ENCODE measurements at places on chromosomes 2 and 18.

- no peak for DNase-seq
Measured at GRCh38 chr18:58887613-58887963, 22.9 kb downstream of the ZNF532 start.

- no peak for DNase-seq
Measured at GRCh38 chr2:168454737-168455644, 1.1 kb upstream of the CERS6 start.

DNA sequence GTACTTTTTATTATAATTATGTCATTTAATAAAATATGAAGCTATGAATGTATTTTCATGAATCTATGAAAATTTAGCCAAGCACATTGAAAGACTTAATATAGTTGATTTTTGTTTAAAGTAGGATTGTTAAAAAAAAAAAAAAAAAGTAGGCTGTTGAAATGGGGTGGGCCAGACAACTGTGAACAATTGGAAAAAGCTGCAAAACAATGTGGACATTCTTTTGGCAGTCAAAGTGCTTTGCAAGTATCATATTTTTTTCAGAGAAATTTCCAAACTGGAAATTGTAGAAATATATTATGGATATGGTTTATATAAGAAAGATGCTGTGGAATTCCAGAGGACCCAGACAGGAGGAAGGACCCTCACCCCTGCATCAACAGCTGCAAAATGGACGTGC, 82.1 kb downstream of the ETAA1 start:
- DNase-seq: no peak

GRCh38 chr18:50973367-50974126, 5.7 kb downstream of the ELAC1 start:
- DNase-seq: no peak

DNA sequence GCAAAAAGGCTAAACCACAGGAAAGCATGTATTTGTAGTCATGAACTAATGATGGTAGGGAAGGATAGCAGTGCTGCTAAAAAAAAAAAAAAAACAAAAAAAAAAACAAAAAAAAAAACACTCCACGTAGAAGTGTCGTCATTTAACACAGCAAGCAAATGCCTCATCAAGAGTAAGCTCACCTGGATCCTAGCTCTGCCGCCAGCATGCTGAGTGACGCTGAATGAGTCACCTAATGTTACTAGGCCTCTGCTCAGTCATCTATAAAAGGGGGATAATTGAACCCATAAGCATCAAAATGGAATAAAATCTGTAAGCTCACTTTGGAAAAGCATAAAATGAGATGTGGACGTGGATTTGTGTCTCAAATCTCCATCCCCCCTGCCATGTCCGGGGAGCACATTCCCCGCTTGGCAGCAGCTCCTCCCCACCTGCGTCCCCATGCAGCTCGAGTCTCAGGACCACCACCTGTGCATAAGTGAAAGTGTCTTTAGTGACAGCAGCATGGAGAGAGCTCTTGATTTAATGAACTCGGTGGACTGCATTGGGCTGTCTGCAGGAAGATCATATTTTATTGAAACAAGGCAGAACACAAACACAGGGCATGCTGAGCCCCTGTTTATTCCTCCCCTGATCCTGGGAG, 427.5 kb downstream of the LRATD1 start:
- DNase-seq: no peak

DNA sequence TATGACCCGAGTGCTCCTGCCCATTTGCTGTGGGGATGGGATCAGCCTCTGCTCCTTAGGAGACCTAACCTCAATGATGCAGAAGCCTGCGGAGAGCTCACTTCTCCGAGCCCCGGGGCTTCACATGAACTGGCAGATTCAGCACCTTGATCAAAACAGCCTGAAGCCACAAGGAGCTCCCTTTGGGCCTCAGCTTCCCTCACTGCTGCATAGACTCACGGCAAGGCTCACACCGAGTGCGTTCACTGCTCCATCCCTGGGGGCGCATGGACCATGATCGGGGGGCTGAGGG, 33.0 kb downstream of the CRACDL start:
- DNase-seq: no peak

DNA sequence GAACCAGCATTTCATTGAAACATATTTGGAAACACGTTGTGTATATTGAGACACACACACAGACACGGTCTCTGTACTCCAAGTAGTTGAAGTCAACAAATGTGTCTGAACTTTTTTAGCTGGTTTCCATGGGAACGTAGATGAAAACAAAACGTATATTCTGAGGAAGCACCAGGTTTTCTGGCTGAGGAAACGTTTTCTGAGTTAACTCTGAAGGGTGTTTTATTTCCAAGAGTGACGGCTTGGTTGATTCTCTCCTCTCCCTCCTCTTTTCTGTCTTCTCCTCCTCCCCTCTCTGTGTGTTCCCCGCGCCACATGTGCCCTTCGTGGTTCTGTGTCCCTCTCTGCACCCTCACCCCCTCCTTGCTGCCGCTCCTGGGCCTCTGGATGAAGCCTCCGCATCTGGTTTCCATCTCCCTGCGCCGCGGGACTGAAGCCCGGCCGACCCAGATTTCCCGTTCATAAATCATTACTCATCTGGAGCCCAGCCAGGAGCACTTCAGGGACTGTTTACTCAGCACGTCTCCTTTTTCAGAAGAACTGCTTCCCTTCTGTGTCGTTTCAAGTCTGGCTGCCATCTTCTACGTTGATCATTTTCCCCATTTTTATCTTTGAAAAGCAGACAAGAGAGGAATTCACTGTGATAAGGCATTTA, 122.7 kb downstream of the COL6A3 start:
- DNase-seq: no peak

DNA sequence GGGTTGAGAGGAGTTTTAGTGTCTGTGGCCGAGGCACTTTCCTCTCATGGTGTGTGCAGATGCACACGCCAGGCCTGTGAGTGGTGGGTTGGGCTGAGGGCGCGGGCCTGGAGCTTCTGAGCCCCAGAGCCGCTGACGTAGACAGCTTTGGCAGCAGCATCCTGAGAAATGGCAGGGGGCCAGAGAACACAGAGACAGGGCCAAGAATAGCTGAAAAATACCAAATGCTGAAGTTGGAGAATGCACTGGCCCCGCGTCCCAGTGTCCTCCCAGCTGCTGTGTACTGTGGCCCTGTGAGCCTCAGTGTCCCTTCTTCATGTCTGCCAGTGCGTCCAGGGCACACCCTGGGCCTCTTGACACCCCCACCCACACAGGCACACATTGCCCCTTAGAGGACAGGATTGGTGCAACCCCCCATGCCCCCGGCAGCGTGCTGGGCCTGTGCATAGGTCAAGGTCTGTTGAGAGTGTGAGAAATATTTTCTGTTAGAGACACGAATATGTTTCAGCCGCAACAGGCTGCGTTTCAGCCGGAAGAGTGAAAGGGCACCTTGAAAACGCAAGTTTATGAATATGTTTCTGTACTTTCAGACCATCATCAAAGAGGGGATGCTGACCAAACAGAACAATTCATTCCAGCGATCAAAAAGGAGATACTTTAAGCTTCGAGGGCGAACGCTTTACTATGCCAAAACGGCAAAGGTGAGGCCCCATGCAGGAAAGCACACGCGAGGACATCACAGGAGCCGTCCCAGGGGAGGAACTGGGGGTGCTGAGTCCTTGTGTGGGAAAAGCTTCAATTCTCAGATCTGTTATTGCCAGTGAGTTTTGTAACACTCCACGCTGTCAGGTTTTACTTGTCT, 33.6 kb downstream of the DGKD start:
- DNase-seq: no peak

GRCh38 chr2:121791290-121791689, 35.8 kb downstream of the TSN start:
- DNase-seq: no peak

GRCh38 chr2:24021122-24021998, 11.5 kb downstream of the MFSD2B start:
- no peak for DNase-seq

DNA sequence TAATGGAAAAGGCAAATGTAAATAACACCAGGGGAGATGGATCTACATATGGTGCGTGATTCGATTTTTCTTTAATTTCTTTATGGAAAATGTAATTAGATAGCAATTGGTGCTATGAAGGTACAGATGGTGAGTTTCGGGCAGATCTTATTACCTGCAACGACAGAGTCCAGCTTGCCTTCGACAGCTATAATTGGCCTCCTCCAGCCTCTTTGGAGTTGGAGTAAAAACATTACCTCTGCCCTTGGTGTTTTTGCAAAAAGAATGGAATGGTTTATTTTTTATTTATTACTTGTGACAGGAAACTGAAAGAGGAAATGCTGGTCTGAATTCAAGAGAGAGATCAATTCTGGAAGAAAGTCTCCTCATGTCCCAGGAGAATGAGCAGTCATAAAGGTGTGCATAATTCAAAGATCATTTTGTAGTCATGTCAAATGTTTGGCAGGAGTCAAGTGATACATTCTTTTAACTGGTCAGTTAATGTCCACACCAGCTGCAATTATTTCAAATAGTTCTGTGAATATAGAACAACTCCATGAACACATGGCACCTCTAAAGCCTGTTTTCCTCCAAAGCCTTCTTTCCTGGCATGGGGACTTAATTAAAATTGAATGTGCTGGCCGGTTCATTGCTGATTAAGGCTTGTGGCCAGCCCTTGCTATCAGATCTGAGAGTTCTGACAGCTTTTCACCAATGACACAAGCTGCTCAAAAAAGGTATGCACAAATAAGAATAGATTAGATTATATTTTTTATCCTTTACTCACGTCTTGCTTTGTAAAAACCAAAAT, 46.9 kb upstream of the KCNH7 start:
- DNase-seq: no peak

DNA sequence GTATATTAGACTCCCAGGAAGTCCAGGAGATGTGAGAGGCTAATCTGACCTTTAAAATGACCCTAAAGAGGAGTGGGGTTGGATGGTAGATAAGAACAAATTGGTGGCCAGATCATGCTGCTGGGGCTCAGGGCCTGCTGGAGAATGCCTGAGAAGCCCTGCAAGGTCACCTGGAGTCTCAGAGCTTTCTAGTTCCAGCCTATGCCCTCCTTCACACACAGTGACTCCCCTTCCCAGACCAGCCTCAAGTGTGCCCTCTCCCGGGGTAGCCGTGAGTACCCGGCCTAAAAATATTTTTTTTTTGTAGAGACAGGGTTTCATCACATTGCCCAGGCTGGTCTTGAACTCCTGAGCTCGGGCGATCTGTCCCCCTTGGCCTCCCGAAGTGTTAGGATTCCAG, 44.2 kb upstream of the FZD5 start:
- no peak for DNase-seq

- DNase-seq: no peak
Measured at GRCh38 chr2:191180276-191180675, 29.5 kb upstream of the STAT4 start.

GRCh38 chr2:230896346-230897115, 28.5 kb downstream of the GPR55 start:
- DNase-seq: no peak

DNA sequence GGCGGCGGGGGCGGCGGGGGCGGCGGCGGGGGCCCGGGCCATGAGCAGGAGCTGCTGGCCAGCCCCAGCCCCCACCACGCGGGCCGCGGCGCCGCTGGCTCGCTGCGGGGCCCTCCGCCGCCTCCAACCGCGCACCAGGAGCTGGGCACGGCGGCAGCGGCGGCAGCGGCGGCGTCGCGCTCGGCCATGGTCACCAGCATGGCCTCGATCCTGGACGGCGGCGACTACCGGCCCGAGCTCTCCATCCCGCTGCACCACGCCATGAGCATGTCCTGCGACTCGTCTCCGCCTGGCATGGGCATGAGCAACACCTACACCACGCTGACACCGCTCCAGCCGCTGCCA, 644 bp downstream of the ONECUT2 start:
- DNase-seq: no peak

DNA sequence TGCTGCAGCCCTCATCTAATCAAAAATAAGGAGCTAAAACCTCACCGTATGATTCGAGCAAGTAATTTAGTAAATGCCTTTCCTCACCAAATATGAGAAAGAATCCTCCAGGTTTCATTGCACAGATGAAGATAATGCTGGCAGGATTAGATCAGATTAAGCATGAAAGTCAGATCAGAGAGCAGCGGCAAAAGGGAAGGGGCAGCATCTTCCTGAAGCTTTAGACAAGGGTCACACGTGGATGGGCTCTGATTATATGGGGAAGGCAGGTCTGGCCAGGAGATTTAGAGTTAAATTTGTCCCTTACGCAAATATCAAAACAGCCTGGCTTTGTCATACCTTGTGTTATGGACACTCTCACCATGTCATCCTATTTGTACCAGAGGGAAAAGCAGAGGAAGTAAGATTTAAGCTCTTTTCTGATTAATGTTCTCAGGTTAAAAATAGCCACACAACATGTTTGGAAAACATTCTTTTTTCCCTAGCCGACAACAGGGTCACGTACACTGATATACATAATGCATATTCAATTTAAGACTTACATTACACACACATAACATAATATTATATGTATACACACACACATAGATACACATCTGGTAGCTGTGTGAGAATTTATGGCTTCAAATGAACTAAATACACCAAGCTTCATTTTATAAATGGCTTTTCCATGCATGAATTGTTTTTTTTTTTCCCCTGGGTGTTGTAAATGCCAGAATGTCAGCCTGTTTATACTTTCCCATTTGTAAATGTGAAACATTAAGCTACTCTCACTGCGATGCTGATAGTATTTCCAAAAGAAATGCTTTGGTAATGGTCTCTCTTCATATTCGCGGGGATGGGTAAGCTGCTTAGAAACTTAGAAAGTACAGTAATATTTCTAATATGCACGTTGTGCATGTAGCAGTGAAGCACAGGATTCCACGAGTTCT, 196.3 kb upstream of the SIX3 start:
- DNase-seq: no peak

- DNase-seq: no peak
Measured at GRCh38 chr2:197145471-197146056, 165.0 kb downstream of the ANKRD44 start.

DNA sequence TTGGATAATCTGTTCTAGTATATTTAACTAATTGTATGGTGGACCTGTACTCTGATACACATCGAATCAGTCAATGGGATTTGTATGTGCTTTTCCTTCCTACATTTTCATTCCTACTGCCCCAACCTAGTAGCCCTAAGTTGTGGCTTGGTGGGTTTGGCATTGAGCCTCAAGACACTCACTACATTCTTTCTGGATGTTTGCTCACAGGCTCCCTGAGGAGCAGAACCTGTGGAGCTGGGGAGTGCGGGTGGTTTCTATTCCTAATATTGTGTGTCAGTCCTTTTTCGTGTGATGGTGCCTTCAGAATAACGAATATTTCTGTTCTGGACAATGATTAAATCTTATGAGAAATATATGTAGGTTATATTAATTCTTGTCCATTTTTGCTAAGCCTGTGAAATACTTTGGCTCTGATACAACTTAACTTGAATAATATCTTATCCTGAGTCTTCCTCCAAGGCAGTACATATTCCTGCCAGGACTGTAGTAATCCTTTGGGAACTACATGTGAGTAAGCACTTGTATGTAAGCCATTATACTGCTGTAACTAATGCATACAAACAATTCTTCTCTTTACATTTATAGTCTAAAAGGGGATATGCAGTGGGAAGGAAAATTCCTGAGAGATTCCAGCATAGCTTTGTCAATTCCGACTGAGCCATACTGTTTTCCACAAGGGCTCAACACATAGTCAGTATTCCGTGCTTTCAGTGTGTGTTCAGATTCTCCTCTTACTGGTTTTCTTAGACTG, 150.6 kb downstream of the AGPS start:
- no peak for DNase-seq

- DNase-seq: no peak
Measured at GRCh38 chr2:45754131-45755010, 102.9 kb downstream of the PRKCE start.
